ENCODE measurements at places on chromosomes 16 and 17.
A peak's percentile ranks its signal among the peaks of the same experiment; 100 is the strongest.

- DNase-seq = no peak
Observed at GRCh38 chr17:4901648-4902344, 1.1 kb downstream of the CHRNE start.

DNA sequence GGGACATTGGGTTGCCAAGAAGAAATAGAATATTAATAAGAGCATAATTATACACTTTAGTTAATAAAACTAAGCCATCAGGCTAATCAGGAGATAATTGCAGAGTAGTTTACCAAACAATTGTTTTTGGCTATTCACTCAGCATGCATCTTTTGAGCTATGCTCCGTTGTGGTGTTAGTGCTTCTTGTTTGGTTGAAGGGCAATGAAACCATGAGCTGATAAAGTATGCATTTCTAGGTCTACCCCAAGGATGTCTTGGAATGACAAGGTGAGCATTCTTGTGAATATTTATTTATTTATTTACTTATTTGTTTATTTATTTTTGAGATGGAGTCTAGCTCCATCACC is 6.4 kb downstream of the HLF start:
- no peak for DNase-seq

- peak; percentile 43 for DNase-seq
Observed at GRCh38 chr17:55005520-55005919, 37.0 kb downstream of the STXBP4 start.

GRCh38 chr16:82776470-82777146 is 149.8 kb downstream of the CDH13 start:
- peak; percentile 29 for DNase-seq

DNA sequence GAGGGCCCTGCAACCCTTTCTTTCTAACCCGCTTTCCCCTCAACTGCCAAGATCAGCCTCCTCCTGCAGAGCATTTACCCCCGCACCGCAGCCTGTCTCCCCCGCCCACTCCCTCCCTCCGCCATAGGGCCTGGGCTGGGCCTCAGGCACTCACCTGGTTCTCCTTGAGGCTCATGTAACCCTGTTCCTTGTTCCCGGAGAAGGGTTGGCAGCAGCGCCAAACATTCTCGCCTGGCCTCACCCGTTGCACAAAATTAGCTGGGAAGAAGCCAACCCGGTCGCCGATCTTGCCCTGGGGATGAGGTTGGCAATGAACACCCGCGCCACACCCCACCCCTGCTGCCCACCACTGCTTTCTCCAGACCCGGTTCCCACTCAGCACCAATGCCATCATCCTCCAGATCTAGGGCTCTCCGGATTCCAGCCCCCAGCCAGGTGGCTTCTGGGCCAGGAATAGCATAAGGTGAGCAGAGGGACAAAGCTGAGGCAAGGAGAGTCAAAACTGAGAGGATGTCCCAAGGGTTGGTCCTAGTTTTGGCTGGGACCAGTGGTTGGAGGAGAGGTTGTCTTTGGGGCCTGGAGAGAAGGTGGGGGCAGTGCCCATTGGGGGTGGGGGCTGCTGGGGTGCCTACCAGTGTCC is 12.8 kb downstream of the STAC2 start:
- DNase-seq = peak; percentile 37

- no peak for DNase-seq
Observed at GRCh38 chr16:86040496-86040895, 141.5 kb downstream of the IRF8 start.

- DNase-seq = no peak
Observed at GRCh38 chr17:83079766-83080578, 563 bp downstream of the METRNL start.

GRCh38 chr16:65455761-65456160 is 333.9 kb upstream of the CDH11 start:
- DNase-seq = no peak

DNA sequence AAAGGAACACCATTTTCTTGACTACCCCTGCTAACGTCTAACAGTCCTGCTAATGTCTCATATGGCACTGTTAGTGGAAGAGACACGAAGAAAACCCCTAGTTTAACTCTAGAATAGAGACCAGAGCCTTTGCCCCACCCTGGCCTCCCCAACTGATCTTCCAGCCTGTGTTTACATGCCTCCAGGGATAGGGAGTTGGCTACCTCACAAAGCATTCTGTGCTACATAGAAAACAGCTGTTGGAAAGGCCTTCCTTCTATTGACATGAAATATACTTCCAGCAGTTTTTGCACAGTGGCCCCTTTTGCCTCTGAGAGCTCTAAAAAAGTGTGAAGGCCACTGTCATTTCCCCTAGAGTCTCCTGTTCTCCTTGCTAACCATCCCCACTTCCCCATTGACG is 73.1 kb downstream of the ASIC2 start:
- no peak for DNase-seq

DNA sequence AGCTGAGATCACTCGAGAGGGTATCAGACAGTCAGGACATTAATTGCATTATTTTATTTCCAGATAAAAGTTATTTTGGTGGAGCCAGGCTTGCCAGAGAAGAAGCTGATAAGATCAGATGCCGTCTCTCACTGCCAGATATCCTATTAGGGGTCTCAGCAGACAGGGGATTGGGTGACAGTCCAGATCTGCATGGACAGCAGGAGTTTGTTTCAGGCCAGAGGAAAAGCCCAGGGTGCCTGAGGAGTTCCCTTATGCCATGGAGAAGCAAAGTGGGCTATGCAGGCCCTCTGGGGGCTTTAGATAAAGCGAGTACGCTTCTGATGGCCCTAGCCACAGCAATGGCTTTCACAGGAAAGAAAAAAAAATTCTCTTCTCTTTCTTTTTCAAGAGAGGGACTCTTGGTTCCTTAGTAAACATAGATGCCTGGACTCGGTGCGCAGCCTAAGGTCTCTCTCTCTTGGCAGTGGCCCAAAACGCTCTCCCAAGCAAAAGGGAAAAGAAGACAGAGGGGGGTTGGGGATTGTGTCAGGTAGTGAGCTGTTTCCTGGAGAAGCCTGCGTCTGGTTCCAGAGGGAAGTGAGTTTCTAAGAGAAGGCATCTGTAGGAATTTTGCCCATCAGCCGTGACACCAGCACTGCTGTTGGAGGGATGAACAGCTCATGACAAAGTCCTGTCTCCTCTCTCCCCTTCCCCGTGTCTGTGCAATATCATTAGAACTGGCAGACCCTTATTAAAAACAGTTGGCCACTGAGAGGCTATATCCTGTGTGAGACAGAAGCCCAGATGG is 166.3 kb upstream of the FOXF1 start:
- no peak for DNase-seq

DNA sequence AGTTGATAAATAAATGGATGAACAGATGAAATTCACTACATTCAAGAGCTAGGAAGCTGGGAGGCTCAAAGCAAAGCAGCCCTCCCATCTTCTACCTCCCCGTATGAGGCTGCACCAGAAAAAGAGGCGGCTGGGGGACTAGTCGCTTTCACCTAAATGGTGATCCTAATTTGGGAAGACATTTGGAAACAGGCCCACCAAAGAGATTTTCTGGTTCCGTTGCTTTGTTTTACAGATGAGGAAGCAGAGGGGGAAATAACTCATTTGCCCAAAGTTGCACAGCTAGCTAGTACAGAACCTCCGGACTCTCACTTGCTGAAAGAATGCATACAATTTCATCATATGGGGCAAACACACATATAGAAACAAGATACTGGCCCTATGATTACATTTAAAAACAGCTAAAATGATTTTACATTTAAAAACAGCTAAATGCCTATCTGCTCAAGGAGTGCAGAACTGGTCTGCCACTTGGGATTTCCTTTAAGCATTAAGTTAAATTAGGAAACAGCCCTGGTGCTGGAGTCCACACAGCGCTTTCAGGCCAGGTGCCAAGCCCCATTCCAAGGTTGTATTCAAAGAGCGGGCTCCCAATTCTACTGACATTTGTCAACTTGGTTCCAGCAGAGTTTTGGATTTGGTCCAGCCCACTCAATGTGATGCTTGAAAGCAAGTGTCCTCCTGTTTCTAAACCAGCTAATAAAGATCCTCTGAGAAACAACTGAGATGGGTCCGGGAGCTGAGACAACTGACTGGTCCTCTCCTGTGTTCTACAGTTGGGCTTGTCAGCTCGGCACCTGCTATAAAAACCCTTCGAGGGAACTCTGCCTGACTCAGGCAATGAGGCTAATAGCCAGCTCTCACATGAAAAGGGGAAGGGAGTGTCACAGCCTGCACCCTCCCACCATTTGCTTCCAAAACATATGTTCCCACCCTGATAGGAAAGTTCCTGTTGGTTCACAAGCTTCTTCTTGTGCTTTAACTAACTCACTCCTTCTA is 11.7 kb downstream of the ERN1 start:
- DNase-seq = peak; percentile 29

DNA sequence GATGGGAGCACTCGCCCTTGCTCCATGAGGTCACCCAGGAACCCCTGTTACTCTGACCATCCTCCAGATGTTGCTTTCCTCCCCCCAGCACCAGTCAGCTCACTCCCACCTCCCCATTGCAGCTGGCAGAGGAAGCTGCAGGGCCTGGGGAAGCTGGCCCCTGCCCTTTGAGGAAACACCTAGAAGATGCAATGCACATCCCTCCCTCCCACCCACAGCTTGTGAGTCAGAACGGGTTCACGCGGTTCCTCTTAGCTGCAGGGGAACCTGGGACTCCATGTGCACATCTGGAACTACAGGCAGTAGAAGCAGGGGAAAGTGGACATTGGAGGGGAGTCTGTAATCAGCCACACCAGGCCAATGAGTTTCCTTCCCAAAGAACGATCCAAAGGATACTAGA is 96.9 kb downstream of the KATNIP start:
- peak; percentile 58 for DNase-seq

- DNase-seq = peak; percentile 61
Observed at GRCh38 chr16:16025214-16025968, 76.0 kb downstream of the ABCC1 start.

DNA sequence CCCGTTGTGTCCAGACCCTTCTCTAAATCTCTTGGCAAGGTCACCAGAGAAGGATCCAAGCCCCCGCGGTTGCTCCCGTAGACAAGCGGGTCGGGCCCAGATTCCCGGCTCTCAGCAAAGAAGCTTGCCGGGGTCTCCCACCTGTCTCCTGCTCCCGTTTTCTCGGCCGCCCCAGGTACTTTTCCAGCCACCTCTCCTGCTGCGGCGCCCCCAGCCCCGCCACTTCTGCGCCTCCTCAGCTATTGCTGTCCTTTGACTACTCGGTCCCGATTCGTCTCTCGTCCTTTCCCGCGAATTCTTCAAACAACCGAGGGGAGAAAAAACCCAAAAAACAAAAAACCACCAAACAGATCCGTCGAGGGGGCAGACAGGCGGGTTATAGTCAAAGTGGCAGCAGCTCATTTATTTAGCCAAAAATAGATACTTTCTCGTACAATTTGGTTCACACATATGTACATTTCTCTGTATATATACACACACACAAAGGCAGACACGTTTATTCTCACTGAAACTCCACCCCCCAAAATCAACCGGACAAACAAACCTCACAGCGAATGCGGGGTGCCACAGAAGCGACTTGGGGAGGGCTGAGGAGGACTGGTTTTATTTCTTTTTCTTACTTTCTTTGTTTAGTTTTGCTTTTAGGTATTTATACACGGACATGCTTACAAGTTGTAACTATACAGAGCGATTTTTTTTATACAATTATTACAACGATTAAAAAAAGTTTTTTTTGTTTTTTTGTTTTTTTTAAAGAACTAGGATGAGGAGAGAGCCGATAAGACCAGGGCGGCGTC is 3.5 kb downstream of the IRX3 start:
- DNase-seq = no peak

GRCh38 chr16:29720703-29721102 is 25.1 kb downstream of the C16orf54 start:
- DNase-seq = no peak

- peak; percentile 10 for DNase-seq
Observed at GRCh38 chr16:78478267-78478861, 378.9 kb downstream of the WWOX start.

DNA sequence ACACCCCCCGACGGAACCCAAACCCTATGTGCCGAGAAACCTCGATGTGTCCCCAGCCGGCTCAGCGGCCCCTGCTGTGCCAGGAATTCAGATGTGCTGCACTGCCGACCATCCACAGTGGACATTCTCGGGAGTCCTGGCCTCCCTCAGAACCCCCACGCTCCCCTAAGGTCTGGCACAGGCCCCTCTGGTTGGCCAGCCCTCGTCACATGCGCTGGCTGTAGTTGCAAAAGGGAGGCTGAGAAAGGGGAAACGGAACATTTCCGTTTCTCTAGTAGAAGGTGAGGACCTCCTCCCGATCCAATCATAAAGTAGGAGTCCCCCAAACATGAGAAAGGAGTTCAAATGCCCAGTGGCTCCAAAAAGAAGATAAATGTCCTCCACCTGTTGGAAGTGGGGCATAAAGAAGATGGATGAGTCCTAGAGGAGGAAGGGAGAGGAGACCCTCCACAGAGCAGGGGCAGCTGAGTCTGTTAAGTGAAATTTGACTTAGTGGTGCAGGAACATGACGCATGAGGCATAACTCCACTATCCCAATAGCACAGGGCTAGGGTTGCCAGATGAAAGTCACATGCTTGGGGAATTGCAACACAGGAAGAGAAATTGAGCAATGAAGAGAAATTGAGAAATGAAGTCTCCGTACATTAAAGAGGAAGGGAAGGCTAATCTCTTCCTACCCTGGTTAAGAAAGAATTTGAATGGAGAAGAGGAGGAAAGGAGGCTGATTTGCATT is 49.3 kb upstream of the WSB1 start:
- peak; percentile 96 for DNase-seq

DNA sequence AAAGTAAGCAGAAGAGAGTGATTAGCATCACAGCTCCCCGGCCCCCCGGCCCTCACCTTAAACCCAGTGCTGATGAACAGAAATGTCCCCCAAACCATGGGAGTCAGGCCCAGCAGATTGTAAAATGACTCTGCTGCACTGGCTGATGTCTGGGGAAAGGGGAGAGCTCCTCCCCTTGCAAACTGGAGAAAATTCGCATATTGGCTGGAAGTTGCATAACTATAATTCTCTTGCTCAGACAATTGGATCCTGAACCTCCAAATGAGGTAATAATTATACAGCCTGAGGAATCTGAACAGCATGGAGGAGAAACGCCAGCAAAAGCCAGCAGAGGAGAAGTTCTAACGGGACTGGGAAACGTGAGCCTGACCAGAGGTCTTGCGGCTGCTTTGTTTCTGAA is 109.7 kb downstream of the C16orf95 start:
- peak; percentile 51 for DNase-seq

GRCh38 chr16:78446992-78447563 is 347.6 kb downstream of the WWOX start:
- no peak for DNase-seq

- DNase-seq = no peak
Observed at GRCh38 chr16:86462334-86463084, 47.8 kb upstream of the FOXF1 start.

DNA sequence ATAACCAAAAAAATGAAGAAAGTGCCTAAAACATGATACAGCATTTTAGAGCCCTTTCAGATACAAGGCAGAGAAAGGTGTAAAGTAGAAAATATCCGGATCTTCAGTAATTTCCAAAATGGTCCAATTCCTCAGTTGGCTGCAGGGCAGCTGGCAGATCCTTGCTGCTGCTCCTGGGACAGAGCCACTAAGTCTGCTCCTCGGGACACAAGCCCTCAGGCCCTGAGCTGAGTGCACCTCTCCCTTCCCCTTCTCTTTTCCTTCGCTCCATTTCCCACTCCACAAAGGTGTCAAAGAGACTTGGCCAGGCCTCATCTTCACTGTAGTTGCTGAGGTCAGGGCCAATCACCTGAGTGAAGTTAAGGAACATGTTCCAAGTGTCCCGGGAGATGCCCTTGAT is 40.5 kb downstream of the DCUN1D3 start:
- DNase-seq = no peak

GRCh38 chr16:191831-192230 is 11.6 kb downstream of the HBQ1 start:
- no peak for DNase-seq
